ENCODE measurements at places on chromosomes 5 and 9. TPM values are rescaled to one million over a fixed set of nuclear protein-coding genes. Genes with fewer than 3 reads are reported as not detected.

DNA sequence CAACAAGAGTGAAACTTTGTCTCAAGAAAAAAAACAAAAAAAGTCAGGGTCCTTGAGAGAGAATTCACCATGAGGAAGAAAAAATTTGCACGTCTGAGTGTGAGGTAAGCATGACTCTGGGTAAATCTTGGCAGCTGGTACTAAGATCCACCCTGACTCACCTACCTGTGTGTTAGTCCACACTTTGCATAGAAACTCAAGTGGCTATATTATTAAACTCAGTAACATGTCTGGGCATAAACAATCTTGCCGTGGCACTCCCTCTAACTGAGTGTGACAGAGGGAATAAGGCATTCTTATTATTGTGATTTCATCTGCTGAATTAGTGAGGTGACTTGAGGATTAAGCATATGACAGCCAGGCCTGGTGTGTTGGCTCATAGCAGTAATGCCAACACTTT is 259.4 kb upstream of the VLDLR start:
- no peak for DNase-seq

DNA sequence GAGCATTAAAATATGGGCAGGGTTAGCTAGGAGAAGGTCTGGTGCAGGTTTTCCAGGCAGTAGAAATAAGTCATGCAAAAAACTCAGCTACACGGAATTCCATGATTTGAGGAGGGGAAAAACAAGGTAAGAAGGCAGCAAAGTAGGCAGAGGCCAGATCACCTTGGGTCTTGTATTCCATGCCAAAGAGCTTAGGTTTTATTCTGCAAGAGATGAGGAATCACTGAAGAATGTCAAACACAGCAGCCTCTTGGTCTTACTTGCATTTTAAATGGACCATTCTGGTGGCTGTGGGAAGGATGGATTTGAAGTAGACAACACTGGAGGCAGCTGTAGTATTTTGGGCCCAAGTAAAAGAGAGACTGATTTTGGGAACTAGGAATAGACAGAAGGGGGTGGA is 8.6 kb downstream of the TRPM3 start:
- DNase-seq = no peak

DNA sequence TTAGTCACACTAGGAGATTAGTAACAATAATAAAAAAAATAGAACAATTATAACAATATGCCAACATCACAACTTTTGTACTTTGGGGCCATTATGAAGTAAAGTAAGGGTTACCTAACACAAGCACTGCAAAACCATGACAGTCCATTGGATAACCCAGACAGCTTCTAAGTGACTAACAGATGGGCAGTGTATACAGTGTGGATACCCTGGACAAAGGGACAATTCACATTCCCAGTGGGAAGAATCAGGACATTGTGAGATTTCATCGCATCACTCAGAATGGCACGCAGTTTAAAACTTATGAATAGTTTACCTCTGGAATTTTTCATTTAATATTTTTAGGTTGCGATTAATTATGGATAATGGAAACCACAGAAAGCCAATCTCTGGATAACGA is 45.6 kb upstream of the JADE2 start:
- DNase-seq = no peak

DNA sequence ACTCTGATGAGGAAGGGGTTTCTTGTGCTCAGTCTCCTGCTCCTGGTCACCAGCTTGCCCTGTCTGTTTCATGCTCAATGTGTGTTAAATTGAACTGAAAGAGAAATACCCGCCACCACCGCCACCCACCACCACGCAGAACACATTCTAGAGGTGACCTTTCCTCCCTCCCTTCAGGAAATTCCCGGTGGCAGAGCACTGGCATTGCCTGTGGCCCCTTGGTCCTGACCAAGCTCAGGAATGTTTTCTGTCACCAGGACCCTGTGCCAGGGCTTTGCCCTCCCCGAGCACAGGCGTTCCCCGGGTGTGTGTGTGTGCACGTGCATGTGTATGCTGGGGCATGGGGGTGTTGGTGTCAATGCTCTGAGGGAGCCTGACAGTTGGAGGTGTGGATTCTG is 10.2 kb upstream of the SLC25A51 start:
- no peak for DNase-seq

The EPB41L4B gene
- polyA plus RNA-seq = 15.5 TPM

The DAP gene
- polyA plus RNA-seq = 92.8 TPM

The C9orf43 gene
- polyA plus RNA-seq = 0.73 TPM

DNA sequence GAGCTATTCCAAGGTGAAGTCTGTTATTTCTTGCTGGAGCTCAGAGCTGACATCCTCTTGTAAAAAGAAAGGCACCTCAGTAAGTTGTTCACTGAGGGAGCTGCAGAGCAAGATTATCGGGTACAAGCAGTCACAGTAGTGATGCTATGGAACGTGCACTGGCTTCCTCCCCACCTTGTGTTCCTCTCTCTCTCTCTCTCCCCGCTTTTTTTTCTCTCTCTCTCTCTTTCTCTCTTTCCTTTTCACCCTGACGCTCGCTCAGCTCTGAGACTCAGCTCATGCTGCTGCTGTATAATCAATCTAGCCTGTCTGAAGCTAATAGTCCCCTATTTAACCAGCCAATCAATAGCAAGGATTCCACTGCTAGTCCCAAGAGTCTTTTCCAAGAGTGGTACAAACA is 587.6 kb upstream of the CDH18 start:
- no peak for DNase-seq

- no peak for DNase-seq
Observed at GRCh38 chr9:37508135-37508833, 22.5 kb downstream of the POLR1E start.

GRCh38 chr5:41347569-41347968 is 134.2 kb upstream of the C6 start:
- no peak for DNase-seq

DNA sequence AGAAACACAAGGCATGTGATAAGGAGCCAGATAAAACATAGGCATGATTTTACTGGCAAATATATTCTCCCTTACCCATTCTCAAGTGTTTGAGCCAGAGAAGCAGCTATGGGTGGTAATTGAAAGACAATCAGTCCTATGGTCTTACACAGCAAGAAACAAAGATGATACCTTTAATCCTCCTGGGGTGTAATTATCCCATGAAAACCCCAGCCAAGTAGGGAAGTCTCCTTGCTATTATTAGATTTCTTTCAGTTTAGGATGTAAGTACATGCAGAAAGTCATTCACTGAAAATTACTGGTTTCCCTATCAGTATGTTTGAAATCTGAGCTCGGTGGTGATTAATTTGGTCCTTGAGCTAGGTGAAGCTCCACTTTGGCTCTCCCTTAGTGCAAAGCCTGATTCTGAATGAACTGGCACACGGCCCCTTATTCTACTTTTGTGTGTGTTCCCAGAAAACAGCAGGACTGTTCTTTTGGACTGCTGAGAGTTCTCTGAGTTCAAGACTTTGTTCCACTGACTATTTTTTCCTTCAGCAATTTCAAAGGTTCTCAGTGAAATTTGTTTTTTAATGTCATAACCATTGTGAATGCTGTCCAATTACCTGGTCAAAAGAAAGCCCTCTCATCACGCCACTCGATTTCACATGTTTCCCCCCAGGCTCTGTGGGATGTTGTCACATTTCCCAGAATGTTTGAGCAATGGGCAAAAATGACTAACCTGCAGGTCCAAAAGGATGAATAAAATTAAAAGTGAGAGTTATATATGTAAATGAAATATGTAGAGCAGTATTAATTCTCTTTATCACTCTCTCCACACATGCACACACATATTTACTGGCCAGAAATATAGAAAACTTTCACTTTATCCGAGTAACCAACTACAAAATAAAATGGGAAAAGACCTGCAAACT is 343.0 kb downstream of the RAB3C start:
- no peak for DNase-seq

The GBA2 gene
- 98.3 TPM for polyA plus RNA-seq

DNA sequence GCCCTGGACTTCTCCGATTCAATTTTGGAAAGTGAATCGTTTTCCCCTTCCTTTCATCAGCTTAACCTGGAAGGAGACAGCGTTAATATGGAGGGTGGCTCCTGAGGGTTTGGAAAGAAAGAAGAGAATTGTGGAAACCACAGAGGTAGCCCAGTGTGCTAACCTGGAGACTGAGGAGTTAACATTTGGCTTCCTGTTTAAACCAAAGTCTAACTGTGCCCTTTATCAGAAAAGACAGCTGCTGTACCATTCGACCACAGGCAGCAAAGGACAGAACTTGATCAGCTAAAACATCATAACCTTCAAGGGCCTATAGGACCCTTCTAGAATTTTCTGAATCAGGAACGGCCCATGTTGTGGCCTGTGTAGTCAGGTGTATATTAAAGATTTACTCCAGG is 735 bp downstream of the IDNK start:
- DNase-seq = no peak

GRCh38 chr5:149630337-149630736 is 49.0 kb downstream of the ARHGEF37 start:
- DNase-seq = no peak

- no peak for DNase-seq
Observed at GRCh38 chr9:120387257-120388002, 192.5 kb downstream of the CDK5RAP2 start.

GRCh38 chr9:84301851-84302250 is 38.7 kb downstream of the SLC28A3 start:
- no peak for DNase-seq

The LCN1 gene
- not detected for polyA plus RNA-seq

The SUSD3 gene
- polyA plus RNA-seq = 5.7 TPM

- DNase-seq = no peak
Observed at GRCh38 chr9:113417370-113417769, 6.8 kb downstream of the C9orf43 start.

DNA sequence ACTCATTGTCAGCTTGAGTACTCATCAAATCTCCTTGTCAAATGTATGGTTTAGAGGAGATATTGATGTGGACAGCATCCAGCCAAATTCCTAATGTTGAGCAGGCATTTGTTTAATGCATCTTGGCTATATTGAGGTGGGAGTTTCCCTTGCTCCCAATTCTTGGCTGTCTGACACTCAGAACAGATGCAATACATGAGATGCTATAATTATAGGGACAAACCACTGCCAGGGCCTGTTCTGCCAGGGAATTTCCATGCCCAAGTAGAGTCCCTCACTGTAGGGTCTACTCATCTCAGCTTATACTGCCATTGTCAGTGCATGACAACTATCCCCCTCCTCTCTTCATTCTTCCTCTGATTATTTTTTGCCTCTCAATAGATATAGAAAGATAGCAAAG is 392.0 kb upstream of the KCNN2 start:
- DNase-seq = no peak

GRCh38 chr5:68253624-68254585 is 38.3 kb downstream of the PIK3R1 start:
- DNase-seq = no peak

The HTR1A gene
- polyA plus RNA-seq = 0.05 TPM

The PCSK1 gene
- 0.15 TPM for polyA plus RNA-seq

- DNase-seq = no peak
Observed at GRCh38 chr9:112382501-112383364, 2.8 kb downstream of the HSDL2 start.

- DNase-seq = no peak
Observed at GRCh38 chr5:170393235-170393634, 4.1 kb upstream of the KCNMB1 start.

DNA sequence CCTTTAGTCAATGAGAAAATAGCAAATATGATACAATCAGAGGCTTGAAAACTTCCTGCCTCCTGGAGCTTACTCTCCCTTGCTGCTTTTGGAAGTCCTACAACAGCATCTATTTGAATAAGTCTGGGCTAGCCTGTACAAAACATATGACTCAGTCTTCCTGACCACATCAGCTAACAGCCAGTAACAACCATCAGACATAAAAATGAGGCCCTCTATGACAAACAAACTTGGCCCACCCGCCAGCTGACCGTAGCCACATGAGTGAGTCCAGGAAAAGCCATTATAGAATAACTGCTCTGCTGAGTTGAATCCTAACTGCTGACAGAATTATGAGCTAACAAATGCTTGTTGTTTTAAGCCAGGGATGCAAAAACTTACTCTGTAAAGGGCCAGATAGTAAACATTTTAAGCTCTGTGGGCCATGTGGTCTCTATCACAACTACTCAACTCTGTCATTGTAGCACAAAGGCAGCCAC is 347.6 kb downstream of the PTPRD start:
- DNase-seq = peak; percentile 67

The TMEM38B gene
- 16.0 TPM for polyA plus RNA-seq
